ENCODE measurements at places on chromosomes 1 and 21. TPM values are rescaled to one million over a fixed set of nuclear protein-coding genes. Genes with fewer than 3 reads are reported as not detected.

DNA sequence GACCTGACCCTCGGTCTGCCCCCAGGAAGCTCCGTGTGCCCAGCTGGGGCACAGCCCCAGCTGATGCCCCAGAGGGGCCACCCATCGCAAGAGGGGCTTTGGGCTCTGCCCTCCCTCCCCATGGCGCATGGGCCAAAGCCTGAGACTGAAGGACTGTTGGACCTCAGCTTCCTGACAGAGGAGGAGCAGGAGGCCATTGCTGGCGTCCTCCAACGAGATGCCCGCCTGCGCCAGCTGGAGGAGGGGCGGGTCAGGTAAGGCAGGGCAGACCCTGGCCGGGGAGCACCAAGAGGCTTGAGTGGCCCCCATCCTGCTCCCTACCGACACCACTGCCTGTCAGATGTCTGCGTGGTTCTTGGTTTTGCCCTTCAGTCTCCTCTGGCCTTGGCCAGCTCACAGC is 3.5 kb downstream of the SYTL1 start:
- no peak for DNase-seq
- H3K4me3 ChIP-seq, result no peak overlapping the region
- H3K27ac ChIP-seq, result no peak overlapping the region
- peaks cover 9% of the 10 kb centered on the region for H3K4me1 ChIP-seq
- H3K36me3 ChIP-seq, result no peaks in the 10 kb centered on the region

- no peak for DNase-seq
- no peaks in the 10 kb centered on the region for H3K27me3 ChIP-seq
- peaks cover 18% of the 10 kb centered on the region for H3K36me3 ChIP-seq
Observed at GRCh38 chr1:205623646-205624045, 8.2 kb downstream of the ELK4 start.

FCAMR gene
- 0.59 TPM for total RNA-seq

ATP13A2 gene
- total RNA-seq, result 12.2 TPM

DNA sequence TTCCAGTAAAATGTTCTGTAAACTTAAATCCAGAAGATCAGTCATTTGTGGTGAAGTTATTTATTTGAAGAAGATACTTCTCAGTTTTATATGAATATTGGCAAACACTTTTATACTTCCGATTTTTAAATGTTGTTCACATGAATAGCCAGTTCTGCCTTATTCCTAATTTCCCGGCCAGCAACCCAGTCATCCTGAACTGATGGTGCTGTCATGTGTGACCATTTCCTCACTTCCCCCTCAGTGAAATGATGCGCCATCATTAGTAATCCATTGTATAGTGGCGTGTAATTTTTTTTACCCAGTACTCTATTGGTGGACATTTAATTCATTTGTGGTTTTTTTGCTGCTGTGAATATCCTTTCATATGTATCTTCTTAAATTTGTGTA is 16.4 kb downstream of the GPSM2 start:
- H3K4me3 ChIP-seq, result no peak overlapping the region
- no peaks in the 10 kb centered on the region for H3K36me3 ChIP-seq
- DNase-seq, result no peak
- no peaks in the 10 kb centered on the region for H3K27me3 ChIP-seq
- no peaks in the 10 kb centered on the region for H3K4me1 ChIP-seq
- no peak overlapping the region for H3K27ac ChIP-seq

DNA sequence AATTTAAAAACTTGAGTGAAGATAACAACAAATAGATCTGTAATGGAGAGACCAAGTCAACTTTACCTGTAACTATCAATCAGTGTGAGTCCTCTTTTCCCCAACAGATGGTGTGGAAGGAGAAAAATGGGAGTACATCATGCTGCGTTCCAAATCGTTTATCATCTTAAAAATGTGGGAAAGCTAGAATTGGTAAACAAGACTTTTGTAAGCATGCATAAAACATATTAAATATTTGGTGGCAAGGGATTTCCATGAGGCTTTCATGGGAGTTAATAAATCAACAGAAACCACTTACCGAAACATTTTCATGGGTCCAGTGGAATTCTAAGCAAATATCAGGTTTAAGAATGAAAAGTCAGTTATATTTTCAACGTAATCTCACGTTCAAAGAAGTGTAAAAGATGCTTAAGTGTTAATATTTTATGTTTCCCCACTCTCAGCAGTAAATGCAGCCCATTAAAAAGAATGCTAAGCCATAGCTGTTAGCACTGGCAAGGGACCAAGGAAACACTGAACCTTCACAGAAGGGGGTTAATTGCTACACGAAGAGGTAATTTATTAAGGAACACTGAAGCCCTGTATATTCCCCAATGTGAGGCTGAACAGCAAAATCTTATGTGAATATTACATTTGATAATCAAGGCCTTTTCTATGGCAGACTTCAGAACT is 117.0 kb downstream of the ZC3H11B start:
- H3K27me3 ChIP-seq, result no peaks in the 10 kb centered on the region
- H3K36me3 ChIP-seq, result no peaks in the 10 kb centered on the region
- no peak for DNase-seq
- H3K27ac ChIP-seq, result no peak overlapping the region
- no peak overlapping the region for H3K4me3 ChIP-seq

DNA sequence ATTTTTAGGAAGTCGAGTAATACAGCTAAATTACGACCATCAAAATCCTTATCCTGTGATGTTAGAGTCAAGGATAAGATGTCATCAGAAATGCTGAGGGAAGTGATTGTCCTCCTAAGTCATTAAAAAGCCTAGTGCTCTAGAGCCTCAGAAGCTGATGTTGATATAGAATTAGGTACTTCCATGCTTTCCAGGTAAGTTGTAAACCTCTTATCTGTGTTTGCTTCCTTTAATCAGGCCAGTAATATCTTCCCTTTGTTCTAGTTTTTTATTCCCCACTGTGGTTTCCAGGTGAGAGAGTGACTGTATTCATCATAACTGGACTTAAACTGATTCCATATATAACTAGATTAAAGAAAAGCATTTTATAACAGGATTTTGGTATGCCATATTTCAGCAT is 44.4 kb downstream of the SMG7 start:
- H3K4me3 ChIP-seq, result no peak overlapping the region
- H3K4me1 ChIP-seq, result no peaks in the 10 kb centered on the region
- H3K36me3 ChIP-seq, result peaks cover 6% of the 10 kb centered on the region
- DNase-seq, result no peak
- H3K27ac ChIP-seq, result no peak overlapping the region

GRCh38 chr1:54971317-54971791 is 9.1 kb upstream of the TMEM61 start:
- no peaks in the 10 kb centered on the region for H3K36me3 ChIP-seq
- no peak overlapping the region for H3K4me3 ChIP-seq
- no peaks in the 10 kb centered on the region for H3K27me3 ChIP-seq
- H3K27ac ChIP-seq, result no peak overlapping the region

DNA sequence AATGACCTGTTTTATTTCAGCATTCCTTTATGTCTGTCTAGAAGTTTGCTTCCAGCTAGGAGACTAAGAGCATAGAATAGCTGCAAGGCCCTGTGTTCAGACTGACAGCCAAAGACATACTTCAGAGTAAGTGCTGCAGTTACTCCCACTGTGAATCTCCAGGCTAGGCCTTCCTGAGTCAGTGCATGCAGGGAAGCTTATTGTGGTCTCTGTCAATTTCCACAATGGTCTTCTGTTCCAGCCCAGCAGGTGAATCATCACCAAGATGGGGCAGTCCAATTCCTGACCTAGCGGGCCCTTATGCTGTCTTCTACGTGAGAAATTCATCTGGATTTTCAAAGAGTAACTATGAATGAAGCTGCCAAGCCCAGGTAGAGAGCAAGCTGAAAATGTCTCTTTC is 146.3 kb upstream of the C8B start:
- no peak overlapping the region for H3K27ac ChIP-seq
- no peak for DNase-seq
- H3K27me3 ChIP-seq, result no peaks in the 10 kb centered on the region
- H3K36me3 ChIP-seq, result no peaks in the 10 kb centered on the region
- no peaks in the 10 kb centered on the region for H3K4me1 ChIP-seq
- no peak overlapping the region for H3K4me3 ChIP-seq

HES5 gene
- total RNA-seq, result 0.08 TPM

DNA sequence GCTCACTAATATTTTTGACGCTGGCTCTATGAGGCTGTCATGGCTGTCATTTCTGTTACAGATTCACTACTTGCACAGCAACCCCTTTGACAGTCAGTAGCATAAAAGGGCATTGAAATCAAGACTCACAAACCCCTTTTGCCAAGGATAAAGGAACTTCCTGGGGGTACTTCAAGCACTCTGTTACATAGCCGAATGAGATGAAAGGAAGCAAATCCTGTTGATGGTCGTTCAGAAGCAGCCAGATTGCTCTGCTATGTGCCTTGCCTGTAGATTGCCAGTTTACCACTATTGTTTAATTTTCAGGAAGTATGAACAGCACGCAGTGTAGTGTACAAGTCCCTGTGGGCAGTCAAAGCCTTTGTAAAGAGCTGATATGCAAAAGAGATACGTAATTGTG is 296.2 kb downstream of the LRRIQ3 start:
- no peaks in the 10 kb centered on the region for H3K4me1 ChIP-seq
- no peak overlapping the region for H3K4me3 ChIP-seq
- no peak overlapping the region for H3K27ac ChIP-seq
- H3K36me3 ChIP-seq, result no peaks in the 10 kb centered on the region
- H3K27me3 ChIP-seq, result no peaks in the 10 kb centered on the region

- H3K27me3 ChIP-seq, result no peaks in the 10 kb centered on the region
- peak; percentile 79 for DNase-seq
- H3K27ac ChIP-seq, result no peak overlapping the region
- no peak overlapping the region for H3K4me3 ChIP-seq
- H3K4me1 ChIP-seq, result no peaks in the 10 kb centered on the region
Observed at GRCh38 chr1:209576392-209577197, 6.9 kb upstream of the CAMK1G start.

PPM1J gene
- not detected for total RNA-seq

DNA sequence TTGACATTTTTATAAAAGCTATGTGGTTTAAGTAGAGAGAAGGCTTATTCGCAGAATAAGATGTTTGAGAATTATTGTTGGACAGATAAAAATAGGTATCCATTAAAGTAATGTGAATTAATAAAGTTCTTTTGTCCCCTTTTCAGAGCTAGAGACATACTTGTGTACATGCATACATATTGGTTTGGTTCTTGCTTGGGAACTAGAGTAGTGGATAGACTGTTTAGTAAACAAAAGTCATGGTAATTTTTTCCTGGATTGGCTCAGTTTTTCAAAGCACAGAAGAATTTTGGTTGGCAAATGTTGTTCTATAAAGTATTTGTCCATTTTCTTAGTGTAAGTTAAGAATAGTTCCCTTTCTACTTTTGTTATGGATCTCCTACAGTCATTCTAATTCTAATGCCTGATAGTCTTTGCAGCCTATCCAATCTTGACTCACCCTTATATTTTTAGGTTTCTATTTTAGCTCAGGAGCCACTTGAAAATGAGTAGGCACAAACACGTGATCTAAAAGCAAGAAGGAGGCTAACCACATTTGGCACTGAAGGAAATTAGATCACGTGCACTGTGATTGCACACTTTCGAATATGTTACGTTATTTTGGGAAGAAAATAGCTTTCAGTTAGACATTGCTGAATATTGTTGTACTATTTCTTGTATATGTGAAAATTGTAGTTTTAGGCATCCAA is 47.0 kb downstream of the RABGAP1L start:
- no peaks in the 10 kb centered on the region for H3K36me3 ChIP-seq
- no peak overlapping the region for H3K4me3 ChIP-seq
- DNase-seq, result no peak
- no peak overlapping the region for H3K27ac ChIP-seq
- H3K27me3 ChIP-seq, result no peaks in the 10 kb centered on the region
- H3K4me1 ChIP-seq, result no peaks in the 10 kb centered on the region

DNA sequence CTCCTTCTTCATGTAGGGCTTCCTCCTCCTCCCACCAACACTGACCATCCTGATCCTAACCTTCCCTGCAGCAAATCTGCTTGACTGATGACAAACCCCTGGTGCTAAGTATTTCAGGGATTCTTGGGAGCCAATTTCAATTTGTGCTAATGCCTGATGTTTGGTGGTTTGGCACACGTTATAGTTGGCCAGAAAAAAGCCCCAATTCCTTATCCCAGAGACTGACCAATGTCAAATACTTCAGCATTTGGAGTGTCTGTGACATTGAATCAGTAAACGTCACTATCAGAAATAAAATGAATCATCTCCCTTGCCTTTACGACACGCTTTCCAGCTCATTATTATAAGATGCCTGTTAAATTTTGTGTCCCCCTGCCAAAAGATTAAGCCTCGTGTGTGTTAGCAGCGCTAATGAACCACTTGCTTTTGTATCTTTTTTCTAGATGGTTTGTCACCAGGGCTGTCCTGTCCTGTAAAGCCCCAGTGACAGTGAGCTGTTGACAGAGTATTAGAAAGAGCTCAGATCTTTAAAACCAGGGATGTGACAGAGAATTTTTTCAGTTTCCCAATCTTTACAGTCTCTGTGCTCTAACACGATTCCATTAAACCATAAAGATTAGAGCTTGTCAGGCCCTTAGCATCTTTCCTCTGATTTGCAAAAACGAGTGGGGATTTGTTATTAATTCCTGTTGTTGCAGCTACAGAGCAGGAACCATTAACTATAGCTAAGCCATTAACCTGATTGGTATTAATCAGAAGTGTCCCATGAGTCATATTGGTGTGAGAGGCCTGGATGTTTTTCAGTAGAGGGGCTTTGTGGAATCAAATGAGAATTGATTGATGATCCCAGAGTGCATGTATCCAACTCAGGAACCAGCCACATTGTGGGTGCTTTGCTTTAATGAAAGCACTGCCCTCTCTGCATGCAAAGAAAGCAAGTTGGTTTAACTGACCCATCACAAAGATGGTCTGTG is 665.1 kb upstream of the PLXNA2 start:
- H3K36me3 ChIP-seq, result no peaks in the 10 kb centered on the region
- no peak overlapping the region for H3K4me3 ChIP-seq
- H3K4me1 ChIP-seq, result no peaks in the 10 kb centered on the region

SON gene
- 128 TPM for total RNA-seq

SLC1A7 gene
- 0.28 TPM for total RNA-seq

DNA sequence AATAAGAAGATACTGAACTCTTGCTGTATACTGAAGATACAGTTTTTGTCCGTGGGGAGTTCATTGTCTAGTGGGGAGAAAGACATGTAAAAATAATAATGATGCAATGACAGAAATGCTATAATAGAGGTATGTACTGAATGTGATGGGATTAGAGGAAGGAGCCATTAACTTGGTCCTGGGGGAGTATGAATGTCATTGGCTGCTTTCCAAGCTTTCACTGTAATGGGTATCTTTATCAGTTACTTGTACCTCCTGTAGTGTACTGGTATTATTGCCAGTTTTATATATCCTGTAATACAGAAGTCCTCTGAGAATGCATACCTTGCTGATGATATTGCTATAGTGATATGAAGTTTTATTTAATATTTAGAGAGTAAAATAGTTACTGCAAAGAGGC is 7.4 kb downstream of the BTBD8 start:
- H3K4me1 ChIP-seq, result no peaks in the 10 kb centered on the region
- no peak for DNase-seq
- no peak overlapping the region for H3K27ac ChIP-seq
- no peaks in the 10 kb centered on the region for H3K27me3 ChIP-seq

DNA sequence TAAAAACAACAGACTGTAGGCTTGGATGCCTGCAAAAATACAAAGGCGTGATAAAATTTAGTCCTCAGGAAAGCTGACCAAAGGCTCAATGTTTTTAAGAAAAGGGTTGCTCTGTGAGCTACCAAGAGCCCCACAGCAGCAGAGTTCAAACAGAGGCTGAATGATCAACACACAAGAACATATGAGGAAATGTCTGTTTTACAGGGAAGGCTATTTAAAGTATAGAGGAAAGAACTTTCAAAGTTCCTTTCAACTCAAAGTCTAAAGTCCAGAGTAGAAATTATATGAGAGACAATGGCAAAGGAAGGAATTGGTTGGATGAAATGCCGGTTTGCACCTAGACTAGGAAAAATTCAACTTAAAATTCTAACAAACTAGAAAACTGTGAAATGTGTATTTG is 8.6 kb downstream of the CLSTN1 start:
- DNase-seq, result no peak
- H3K4me3 ChIP-seq, result no peak overlapping the region
- H3K27me3 ChIP-seq, result no peaks in the 10 kb centered on the region
- H3K27ac ChIP-seq, result no peak overlapping the region

AK4 gene
- total RNA-seq, result 60.2 TPM

PYHIN1 gene
- total RNA-seq, result 1.3 TPM

Data from liver (tissue), 10 donors.